RPMI7951 (cell line): ENCODE measurements at places on chromosomes 11 and 22. TPM values are rescaled to one million over a fixed set of nuclear protein-coding genes. Genes with fewer than 3 reads are reported as not detected.

Gene CHRDL2
- total RNA-seq: not detected in 2 replicates

Gene SUN2
- 47.8 and 69.2 TPM in 2 replicates for total RNA-seq

Gene SERPIND1
- total RNA-seq: 0.20 and 0.48 TPM in 2 replicates

Gene TBX10
- not detected in 2 replicates for total RNA-seq

Gene KCNE3
- 1.3 and 1.9 TPM in 2 replicates for total RNA-seq

Gene KRTAP5-2
- not detected in 2 replicates for total RNA-seq

Gene CARD10
- 3.5 and 3.6 TPM in 2 replicates for total RNA-seq

Gene GGTLC2
- not detected in 2 replicates for total RNA-seq

Gene RAB38
- total RNA-seq: 13.5 and 17.1 TPM in 2 replicates

Gene SMTNL1
- not detected in 2 replicates for total RNA-seq

Gene CRACR2B
- total RNA-seq: 1.8 and 2.5 TPM in 2 replicates

Gene PDE2A
- total RNA-seq: 0.12 and 2.3 TPM in 2 replicates

Gene PDE3B
- total RNA-seq: 0.10 TPM in 1 of 2 replicates, not detected in the other

Gene SPON1
- 0.10 TPM in 1 of 2 replicates, not detected in the other for total RNA-seq

Gene HORMAD2
- not detected in 2 replicates for total RNA-seq

Gene TH
- 0.24 and 0.88 TPM in 2 replicates for total RNA-seq

Gene OR9G1
- not detected in 2 replicates for total RNA-seq

Gene TTC36
- not detected in 2 replicates for total RNA-seq

Gene FOXR1
- not detected in 2 replicates for total RNA-seq

Gene OR52N4
- total RNA-seq: not detected in 2 replicates
